ENCODE measurements at places on chromosomes 16 and 17.

GRCh38 chr16:81633147-81633619, 145.9 kb upstream of the PLCG2 start:
- DNase-seq, result no peak

GRCh38 chr16:22075043-22075757, 17.1 kb upstream of the VWA3A start:
- no peak for DNase-seq

GRCh38 chr16:65235339-65236177, 113.7 kb upstream of the CDH11 start:
- DNase-seq, result no peak

GRCh38 chr16:4746991-4747574, 12.7 kb downstream of the DNAAF8 start:
- no peak for DNase-seq

DNA sequence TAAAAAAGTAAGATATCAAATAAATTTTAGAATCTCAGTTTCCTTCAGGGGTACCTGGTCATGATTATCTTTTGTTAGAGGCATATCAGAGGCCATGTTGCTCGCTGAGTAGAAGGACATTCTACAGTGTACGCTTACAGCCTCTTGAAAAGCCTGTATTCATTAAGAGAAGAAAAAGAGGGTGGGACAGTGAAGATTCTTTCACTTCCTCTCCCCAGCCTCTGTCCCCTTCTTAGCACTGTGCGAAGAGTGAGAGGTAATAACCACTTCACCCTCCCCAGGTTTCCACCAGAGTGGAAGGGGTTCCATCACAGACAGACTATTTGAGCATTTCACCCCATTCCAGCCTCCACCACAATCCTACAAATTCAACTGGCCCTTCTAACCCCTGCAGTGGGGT, 4.8 kb upstream of the LPO start:
- no peak for DNase-seq

DNA sequence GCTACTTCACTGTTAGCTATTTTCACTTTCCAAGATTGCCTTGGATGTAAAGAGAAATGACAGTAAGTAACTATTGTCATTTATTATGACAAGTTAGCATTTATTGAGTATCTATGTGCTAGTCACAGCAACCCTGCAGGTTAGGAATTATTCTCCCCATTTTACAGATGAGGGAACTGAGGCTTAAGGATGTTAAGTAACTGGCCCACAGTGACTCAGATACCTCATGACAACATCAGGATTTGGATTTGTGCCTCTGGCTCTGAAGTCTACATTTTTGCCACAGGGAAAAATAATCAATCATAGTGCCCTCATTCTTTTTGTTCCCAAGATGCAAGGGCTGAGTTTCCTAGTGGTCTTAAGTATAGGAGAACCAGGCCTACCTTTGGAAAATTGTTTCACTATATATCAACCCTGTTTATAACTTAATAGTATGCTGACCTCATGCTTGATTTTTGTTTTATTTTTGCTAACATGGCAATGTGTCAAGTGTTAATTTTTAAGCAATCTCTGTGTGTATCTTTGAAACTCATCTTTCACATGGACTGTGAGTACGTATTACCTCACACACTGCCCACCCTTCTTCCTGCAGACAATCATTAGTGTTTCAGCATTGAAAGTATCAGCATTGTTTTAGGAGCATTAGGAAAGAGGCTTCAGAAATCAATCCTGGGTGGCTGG, 105.0 kb downstream of the TANGO6 start:
- DNase-seq, result no peak

GRCh38 chr16:87877942-87878507, 8.7 kb upstream of the SLC7A5 start:
- no peak for DNase-seq

DNA sequence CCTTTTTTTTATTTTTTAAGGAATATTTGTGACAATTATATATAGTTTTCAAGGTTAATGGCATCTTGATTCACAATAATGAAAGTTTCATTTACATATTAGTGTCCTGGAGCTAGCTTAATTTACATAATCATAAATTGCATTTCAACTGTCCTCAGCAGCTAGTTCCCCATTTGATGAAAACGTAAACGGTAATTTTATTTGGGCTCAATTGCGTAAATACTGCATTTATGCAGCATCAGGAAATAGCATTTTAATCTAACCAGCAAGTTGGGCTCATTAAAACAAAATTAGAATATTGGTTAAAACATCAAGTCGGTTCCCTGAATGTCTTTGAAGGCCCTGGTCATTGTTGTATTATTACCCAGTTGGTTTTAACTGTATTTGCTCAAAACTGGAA, 136.8 kb upstream of the CDH5 start:
- DNase-seq, result no peak

- DNase-seq, result no peak
These were observed 20.0 kb upstream of the ITGA3 start for GRCh38 chr17:50035945-50036344.

DNA sequence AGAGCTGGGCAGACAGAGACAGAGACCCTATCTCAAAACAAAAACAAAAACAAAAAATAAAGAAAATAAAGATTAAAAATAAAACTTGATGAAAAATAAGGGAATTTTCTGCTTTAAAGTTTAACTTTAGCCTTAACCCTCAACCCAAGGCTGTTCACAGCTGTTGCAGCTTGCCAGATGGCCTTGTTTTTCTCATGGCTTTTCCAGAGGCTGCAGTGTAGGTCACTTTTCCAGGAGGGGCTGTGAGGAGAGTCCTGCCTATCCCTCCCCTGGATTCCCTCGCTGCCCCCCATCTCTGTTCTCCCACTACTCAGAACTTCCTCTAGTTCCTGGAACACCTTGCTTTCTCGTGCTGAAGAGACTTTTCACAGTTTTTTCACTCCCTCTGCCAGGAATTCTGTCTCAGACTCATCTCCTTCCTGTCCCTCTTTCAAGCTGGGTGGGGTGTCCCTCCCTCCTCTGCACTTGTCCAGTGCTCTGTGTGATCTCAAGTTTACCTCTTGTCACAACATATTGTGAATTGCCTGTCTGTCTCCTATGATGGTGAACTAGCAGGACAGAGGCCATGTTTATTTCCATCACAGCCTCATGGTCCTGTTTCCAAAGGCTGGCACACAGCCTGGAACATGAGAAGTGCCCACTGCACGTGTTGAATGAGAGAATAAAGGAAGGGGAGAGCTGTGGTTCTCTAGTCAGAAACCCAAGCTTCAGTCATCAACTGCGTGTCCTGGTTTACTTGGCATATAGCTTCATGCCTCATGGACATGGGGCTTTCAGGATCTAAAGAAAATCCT, 69.9 kb upstream of the MSI2 start:
- DNase-seq, result no peak

Data from T-cell (primary cell).